ENCODE measurements at places on chromosomes 16 and 17.

- DNase-seq, result no peak
Observed at GRCh38 chr17:38428112-38428642, at the start of gene ARHGAP23. Gene ARHGAP23, plus strand, starts transcription at chr17:38428464. Its CDS starts 22 bp downstream, at chr17:38428486.

- no peak for DNase-seq
Observed at GRCh38 chr17:80821546-80821945, 170.1 kb upstream of the CHMP6 start.

- DNase-seq, result no peak
Observed at GRCh38 chr17:40859536-40859935, 7.5 kb downstream of the KRT12 start.

GRCh38 chr17:82984751-82985427, 94.5 kb upstream of the METRNL start:
- no peak for DNase-seq
